Activated T-cell treated with anti-CD3 and anti-CD28 coated beads for 24 hours (primary cell): ENCODE measurements at places on chromosomes 2 and 18.

DNA sequence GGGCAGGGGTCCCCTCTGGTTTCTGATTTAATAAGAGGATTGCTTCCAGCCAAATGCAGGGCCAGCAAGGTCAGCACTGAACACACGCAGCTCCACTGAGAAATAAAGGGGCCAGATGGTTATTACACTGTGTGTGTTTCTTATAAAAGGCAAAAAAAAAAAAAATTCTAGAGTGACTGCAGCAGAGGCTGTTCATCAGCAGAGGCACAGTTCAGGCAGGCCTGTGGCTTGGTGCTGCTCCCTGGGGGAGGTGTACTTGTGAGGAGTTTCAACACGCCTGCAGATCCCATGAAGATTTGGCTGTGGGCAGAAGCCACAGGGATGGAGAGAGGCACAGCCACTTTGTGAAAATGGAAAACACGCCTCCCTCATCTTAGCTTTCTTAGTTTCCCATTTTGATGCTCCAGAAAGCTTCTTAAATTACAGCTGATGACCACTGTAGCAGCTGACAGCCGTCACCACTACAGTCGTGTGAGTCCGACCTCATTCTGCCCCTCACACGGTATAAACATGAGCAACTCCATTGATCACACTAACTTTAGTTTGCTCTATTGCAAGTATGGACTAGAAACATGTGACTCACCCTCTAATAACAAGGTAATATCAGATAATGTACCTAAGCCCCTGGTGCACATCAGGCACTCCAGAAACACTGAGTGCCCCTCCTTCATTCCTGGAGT, 726.5 kb upstream of the RAB6C start:
- DNase-seq = no peak

DNA sequence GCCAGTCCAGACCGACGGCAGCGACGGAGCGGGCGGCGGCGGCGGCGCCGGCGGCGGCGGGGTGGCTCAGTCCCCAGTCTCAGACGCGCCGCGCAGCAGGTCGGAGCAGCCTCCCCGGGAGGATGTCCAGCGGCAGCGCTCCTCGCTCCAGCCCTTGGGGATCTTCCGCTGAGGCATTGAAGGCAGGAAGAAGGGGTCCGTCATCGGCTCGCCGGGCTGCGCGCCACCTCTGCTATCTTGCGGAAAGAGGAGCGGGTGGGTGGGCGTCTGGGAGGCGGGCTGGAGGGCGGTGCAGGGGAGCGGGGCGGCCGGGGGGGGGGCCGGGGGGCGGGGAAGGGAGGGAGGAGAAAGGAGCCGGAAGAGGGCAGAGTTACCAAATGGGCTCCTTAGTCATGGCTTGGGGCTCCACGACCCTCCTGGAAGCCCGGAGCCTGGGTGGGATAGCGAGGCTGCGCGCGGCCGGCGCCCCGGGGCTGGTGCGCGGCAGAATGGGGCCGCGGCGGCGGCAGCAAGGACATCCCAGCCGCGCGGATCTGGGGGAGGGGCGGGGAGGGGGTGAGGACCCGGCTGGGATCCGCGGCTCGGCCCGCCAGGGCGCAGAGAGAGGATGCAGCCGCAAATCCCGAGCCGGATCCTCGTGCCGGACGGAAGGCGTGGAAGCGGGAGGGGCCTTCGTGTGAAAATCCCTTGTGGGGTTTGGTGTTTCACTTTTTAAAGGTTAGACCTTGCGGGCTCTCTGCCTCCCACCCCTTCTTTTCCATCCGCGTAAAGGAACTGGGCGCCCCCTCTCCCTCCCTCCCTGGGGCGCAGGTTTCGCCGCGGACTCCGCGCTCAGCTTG, at the start of gene NETO1:
Gene NETO1 (minus strand): TSS at position 242 of the 839 bp plus-strand sequence. CDS start 696 bp downstream, outside the sequence.
- no peak for DNase-seq

GRCh38 chr2:19247186-19247585, 111.2 kb downstream of the OSR1 start:
- no peak for DNase-seq

DNA sequence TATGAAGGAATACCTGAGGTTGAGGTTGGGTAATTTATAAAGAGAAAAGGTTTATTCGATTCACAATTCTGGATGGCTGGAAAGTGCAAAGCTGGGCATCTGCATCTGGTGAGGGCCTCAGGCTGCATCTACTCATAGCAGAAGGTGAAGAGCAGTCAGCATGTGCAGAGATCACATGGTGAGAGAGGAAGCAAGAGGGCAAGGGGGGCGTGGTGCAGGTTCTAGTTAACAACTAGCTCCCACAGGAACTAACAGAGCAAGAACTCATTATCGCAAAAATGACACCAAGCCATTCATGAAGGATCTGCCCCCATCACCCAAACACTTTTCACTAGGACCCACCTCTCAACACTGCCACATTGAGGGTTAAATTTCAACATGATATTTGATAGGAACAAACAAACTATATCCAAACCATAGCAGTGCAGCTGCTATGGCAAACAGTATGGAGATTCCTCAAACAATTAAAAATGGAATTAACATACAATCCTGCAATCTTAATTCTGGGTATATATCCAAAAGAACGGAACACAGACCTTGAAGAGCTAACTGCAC, 72.8 kb upstream of the LDLRAD4 start:
- no peak for DNase-seq

- no peak for DNase-seq
Measured at GRCh38 chr18:24212939-24213338, 74.1 kb downstream of the CABYR start.

DNA sequence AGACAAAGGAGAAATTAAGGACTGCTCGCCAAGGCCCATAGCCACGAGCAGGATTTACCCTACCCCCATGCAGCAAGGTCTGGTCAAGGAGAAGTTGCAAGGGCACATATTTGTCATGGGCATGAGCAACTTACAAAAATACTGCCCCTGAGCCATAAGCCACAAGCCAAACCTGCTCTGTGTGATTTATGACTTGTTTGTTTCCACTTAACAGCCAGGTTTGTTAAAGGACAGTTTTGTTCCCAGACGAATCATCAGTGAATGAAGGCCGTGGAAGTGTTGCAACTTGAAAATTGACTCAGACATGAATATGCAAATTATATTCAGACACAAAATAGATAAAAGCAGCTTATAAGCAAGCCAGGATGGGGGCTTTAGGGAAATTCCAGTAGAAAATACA, 31.3 kb upstream of the EVA1A start:
- no peak for DNase-seq

DNA sequence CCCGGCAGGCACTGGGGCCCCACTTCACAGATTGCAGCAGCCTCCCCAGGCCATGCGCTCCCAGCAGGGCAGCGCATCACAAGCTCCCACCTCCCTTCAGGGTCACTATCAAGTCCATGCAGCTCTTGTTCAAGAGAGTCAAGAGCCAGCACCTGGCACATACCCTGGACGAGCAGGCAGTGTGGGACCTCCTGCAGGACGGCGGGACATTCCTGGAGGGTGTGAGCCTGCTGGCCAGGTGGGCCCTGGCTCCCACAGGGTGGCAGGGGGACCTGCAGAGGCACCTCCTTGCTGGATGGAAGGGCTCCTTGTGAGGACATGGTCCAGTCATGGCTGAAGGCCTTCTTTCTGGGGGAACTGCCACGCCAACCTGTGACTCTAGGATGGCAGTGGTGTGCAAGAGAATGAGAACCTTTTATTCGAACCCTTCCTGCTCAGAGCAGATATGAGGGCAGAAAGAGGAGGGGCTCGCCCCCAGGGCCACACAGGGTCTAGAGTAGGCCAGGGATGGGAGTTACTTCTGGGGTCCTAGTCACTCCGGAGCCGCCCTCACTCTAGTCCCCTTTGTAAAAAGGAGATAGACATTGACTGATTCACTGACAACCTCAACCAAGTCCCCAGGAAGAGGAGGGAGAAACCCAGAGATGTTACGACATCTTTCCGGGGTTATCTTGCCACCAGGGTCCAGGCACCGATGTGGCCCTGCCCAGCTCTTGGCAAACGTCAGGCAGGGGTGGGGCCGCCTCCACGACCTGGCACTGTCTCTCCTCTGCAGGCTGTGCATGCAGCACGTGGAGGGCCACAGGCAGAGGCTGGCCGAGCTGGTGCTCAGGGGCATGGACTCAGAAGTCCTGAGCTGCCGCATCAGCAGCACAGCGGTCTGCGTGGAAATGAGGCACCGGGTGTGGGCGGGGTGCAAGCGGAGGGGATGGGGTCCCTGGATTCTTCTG, 31.3 kb downstream of the HJURP start:
- DNase-seq = no peak

DNA sequence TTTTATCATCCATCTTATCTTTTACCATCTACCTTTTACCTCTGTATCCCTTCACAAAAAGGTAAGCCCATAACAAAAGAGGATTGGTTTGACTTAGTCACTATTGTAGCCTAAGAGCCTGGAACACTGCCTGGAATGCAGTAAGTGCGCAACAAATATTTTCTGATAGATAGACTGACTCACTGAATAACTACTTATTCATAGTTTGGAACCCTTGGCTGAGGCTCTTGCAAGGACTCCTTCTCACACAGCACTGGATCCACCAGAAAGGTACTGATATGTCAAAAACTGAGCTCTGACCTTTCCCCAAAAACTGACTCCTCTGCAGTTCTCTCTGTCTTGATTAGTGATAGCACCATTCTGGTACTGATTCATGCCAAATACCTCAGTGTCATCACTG, 426.7 kb downstream of the SETBP1 start:
- no peak for DNase-seq

GRCh38 chr2:105521176-105521575, 122.3 kb upstream of the FHL2 start:
- DNase-seq = no peak

- DNase-seq = no peak
Measured at GRCh38 chr2:104944495-104944894, 90.6 kb downstream of the POU3F3 start.

DNA sequence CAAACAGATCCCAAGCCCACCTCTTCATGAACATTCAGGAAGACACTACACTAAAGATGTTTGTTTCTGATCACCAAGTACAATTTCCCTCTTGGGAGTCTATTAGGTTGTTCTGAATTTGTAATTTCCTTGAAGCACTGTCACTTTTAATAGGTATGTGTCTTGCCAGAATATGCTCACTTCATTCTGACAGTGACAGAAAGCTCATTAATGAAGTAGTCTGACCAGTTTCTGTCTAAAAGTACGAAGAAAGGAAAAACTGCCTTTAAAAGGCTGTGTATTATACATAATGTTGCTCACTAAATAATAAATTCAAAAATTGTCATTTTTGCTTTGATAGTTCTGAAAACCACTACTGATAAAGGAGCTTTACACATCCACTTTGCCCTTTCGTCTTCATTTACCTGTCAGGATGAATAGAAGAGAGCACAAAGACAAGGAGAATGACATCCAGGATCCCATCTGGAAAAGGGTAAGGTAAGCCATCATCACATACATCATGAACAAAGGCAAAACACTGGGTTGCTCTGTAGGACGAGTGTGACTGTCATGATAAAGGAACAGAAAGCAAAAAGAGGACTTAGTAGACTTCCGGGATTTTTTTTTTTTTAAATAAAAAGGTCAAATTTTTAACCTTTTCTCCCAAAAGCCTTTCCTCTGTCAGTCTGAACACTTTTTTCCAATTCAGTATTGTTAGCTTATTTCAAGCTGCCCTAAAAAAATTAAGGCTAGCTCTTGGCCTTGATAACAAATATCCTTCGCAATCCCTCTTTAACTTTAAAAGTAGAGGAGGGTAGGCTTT, 103.4 kb downstream of the METTL8 start:
- no peak for DNase-seq

GRCh38 chr2:214255046-214255445, 155.8 kb upstream of the VWC2L start:
- no peak for DNase-seq

DNA sequence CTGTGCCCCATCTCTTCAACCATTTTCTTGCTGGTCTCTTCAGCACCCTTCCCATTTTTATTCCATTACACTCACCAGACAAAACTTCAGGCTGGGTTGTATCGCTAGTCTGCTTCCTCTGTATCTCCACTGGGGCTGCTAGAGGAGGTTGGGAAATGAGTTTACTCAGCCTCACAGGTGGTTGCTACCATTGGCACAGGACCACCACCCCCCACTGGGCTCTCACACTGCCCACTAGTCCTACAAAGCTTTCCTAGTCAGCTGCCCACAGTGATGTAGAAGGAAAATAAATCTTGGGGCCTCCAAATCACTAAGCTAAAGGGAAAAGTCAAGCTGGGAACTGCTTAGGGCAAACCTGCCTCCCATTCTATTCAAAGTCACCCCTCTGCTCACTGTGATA, 12.3 kb upstream of the IL1B start:
- DNase-seq = no peak

DNA sequence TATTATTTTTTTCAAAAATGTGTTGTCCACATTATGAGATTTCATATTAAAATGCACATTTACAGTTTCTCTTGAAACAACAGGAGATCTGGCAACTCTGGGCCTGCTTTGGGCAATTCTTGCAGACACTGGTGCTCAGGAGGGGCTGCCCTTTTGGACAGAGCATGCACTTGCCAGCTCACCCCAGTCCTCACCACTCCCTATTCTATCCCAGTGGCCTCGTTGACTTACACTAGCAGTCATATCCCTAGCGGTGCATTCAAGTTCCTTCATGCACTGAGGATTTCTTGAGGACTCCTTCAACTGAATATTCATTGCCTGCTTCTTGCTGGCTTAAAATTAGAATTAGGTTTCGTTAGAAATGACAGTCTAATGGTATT, 87.9 kb upstream of the FHL2 start:
- no peak for DNase-seq

GRCh38 chr2:43224571-43225092, 1.8 kb downstream of the ZFP36L2 start:
- DNase-seq = no peak

DNA sequence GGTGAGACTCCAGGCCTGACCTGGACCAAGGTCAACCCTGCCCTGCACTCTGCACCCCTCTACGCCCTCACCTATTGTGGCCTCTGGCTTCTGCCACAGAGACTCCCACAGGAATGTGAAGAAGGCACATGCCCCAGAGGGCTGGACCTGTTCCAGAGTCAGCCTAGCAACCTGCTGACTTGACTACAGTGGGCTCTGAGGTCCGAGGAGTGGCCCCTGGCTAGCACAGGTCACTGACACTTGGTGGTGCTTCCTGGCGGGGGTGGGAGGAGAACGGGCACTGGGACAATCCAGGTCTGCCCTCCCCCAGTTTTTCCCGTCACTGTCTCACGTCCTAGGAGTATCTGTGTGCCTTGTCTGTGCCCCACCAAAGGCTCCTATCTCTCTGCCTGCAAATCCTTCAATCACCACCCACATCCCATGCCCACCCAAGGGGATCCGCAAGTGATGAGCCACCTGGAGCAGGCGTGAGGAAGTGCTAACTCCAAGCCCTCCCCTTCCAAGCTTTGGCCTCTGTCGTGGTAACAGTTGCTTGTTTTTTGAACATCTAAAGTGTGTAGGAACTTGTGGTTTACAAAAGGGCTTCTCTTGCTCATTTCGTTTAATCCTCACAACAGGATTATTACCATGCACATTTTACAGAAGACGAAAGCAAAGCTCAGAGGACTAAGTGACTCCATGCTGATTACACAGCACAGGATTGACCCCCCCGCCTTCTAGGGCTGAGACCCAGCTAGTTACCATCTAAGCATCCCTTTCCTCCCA, 86.2 kb downstream of the MCFD2 start:
- no peak for DNase-seq

DNA sequence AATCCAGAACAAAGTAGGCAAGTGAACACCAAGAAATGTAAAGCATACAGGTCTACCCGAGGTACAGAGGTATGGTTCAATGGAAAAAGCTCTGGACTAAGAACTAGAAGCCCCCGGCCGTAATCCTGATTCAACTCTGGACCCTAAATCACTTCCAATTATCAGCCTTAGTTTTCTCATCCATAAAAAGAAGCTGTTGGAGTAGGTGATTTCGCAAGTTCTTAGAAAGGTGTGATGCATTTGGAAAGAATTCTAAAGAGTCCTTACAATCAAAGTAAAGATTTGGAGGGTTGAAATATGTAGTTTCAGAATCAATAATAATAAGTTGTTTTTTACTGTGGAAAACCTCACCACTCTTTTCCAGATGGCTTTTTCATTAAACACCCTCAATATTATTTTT, 622.1 kb upstream of the ID2 start:
- no peak for DNase-seq
